ENCODE measurements at places on chromosomes 13 and 19. TPM values are rescaled to one million over a fixed set of nuclear protein-coding genes. Genes with fewer than 3 reads are reported as not detected.
A peak's percentile ranks its signal among the peaks of the same experiment; 100 is the strongest.

RFPL4AL1 gene
- not detected for total RNA-seq

ERICH4 gene
- not detected for total RNA-seq

GPC6 gene
- total RNA-seq = 39.5 TPM

CGB2 gene
- not detected for total RNA-seq

EHD2 gene
- total RNA-seq = 128 TPM

SNAPC2 gene
- 11.7 TPM for total RNA-seq

ZNF558 gene
- 44.8 TPM for total RNA-seq

CALR3 gene
- not detected for total RNA-seq

KLK12 gene
- total RNA-seq = not detected

NFILZ gene
- not detected for total RNA-seq

SPTBN4 gene
- total RNA-seq = 19.2 TPM

GAPDHS gene
- not detected for total RNA-seq

MISP3 gene
- total RNA-seq = 7.8 TPM

LGALS14 gene
- not detected for total RNA-seq

DNA sequence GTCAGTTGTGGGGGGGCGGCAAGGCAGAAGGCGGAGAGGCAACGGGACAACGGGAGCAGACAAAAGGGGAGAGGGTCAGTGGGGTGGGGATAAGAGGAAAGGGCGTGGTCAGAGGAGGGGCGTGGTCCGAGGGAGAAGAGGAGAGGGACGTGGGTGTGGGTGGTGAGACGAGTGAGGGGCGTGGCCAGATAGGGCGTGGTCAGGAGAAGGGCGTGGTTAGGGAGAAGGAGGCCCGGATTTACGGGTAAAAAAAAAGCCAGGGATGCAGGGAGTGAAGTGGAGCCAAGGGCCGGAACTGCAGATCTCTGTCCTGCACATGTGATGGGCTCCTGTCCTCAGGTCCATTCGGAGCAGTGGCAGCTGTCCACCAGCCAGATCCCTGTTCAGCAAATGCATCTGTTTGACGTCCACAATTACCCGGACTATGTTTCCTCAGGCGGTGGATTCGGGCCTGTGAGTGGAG, 21.5 kb downstream of the CPT1C start:
- no peak for DNase-seq

DNA sequence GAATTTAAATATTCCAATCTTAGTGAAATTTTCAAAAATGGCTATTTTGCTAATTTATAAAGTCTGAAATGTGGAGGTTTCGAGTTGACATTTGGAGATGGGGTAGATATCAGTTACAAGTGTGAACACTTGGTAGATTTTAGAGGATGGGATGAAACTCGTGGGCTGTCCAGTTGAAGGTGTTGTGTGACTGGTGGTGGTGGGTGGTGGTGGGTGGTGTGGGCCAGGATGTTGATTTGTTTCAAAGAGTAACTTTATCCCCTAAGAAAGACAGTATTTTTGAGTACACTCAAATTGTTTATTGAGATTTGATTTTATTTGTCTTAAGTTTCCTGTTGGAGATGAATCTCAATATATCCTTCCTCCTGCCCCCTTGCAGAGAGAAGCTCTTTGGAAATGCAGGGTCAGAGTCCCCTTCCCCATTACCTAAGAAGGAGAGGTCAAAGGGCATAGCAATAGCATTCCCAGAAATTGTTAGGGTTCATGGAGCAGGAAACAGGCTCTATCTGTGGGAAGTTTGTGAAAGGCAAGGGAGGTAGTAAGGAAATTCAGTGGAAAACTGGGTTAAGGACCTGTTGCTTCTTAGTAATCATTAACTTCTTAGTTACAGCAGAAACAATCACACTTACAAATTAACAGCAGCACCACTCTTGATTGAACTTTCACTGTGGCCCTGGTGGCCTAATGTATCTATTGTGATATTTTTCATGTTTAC, 133.6 kb upstream of the RNF113B start:
- DNase-seq = no peak

DNA sequence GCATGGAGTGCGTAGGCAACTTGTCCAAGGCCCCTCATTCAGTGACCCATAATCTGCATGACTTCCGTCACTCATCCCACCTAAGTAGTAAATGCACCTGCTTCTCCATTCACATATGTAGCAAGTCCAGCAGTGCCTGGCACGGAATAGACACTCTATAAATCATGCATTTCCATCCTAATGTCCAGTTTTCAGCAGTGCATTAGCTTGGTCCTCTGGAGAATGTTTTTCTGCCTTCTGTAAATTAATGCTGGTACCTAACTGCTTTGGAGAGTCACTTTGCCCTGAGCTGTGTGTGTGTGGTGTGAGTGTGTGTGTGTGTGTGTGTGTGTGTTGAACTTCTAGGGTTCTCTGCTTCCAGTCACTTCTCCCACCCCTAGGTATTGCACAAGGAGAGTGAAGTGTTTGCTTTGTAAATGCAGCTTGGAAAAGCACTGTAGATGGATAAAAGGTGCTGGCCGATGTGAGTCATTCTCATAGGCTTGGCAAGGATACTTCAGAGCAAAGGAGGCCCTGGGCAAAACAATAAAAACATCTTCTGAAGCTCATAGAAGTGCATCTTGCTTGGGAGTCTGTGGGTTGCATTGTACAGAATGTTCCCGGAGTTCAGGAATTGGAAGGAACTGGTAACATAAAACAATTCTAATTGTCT, 181.8 kb downstream of the KATNAL1 start:
- peak; percentile 59 for DNase-seq

DNA sequence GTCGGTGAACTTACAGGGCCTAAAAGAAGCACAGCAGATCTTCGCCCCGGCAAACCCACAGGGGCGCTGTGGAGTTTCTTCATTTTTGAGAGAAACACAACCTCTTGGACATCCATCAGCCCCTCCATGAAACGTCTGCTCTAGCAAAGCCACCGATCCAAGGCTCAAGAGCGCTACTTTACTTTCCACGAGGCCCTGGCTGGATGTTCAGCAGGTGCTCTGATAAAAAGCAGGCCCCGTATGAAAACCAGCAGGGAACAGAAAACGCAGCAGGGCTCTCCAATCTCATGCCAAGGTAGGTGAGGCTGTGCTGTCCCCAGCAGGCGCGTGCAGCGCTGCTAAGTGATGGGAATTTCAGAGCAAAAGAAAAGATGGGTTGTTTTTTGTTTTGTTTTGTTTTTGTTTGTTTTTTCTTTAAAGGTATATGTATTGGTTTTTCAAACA, 86.7 kb downstream of the IRS2 start:
- DNase-seq = no peak

- no peak for DNase-seq
These were observed 8.3 kb downstream of the RPS19 start for GRCh38 chr19:41868120-41868988.

- DNase-seq = no peak
These were observed 59.2 kb downstream of the GJA3 start for GRCh38 chr13:20101467-20102316.

DNA sequence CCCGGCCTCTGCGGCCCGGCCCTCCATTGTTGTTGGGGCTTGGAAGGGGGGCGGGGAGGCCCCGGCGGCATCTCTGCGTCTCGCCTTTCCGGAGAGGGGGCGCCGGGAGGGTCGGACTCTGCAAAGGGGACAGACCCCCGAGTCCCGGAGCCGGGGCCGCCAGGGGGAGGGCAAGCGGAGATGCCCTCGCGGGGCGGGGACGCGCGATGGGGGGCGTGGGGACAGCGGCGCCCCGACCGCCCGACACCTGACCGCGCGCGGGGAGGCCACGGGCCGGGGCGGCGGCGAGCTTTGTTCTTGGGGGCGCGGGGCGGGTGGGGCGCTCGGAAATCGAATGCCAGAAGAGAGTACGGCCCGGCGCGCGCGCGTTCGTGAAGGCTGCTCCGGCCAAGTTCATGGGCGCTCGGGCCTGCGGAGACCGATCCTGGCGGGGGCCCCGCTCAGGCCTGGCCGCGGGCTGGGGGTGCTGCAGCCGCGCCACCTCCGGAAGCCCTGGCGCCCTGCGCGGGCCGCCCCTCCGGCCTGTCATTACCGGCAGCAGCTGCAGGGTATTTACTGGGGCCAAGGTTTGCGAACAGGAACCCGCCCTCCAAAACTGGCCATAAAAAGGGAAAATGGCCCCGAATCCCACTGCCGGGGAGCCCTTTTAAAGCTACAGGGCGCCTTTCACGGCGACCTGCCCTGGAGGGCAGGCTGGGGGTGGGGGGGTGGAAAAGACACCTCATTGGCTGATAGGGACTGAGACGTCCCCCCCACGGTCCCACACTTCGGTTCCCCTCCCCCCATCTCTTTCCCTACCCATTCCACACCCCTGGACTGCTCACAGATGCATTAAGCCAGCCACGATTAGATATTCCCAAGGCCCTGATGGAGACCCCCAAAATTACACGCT, 11.1 kb upstream of the NANOS3 start:
- no peak for DNase-seq

DNA sequence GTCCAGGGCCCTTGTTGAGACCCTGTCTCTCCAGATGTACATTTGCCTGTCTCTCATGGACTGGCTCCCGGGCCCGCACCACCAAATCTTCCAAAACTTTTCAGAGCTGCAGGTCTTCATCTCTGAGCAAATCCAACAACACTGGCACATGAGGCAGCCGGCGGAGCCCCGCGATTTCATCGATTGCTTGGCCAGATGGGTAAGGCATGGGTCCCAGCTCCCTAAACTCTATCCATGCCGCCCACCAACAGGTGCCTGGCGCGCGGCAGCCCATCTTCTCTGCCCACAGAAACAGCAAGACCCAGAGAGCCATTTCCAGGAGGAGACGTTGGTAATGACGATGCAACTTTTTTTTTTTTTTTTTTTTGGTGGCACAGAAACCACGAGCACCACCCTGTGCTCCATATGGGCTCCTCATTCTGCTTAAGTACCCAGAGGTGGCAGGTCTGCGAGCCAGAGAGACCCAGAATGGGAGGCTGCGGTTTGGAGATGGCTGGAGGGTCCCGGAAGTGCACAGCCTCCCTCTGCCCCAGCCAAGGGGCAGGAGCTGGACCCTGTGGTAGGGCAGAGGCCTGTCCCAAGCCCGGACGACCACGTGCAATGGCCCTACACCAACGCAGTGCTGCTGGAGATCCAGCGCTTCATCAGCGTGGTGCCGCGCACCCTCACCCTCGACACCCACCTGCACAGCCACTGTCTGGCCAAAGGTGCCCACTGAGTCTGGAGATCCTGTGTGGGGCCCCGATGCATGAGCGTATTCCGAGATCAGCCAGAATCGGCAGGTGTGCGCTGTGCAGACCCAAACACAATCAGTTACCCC, 22.6 kb downstream of the CYP2F1 start:
- no peak for DNase-seq

- no peak for DNase-seq
These were observed 7.8 kb downstream of the ANKLE1 start for GRCh38 chr19:17289489-17289888.

DNA sequence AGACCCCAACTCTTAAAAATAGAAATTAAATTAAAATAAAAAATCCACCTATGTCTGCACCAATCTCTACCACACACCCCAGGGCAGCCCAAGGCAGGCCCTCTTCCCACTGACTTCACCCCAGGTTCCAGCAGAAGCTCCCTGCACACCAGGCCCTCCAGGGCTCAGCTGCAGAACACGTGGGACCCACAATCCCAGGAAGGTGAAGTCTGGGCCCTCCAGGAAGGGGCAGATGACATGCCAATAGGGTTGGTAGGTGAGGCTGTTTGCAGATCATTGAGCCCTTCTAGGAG, 19.2 kb upstream of the VSTM2B start:
- no peak for DNase-seq

DNA sequence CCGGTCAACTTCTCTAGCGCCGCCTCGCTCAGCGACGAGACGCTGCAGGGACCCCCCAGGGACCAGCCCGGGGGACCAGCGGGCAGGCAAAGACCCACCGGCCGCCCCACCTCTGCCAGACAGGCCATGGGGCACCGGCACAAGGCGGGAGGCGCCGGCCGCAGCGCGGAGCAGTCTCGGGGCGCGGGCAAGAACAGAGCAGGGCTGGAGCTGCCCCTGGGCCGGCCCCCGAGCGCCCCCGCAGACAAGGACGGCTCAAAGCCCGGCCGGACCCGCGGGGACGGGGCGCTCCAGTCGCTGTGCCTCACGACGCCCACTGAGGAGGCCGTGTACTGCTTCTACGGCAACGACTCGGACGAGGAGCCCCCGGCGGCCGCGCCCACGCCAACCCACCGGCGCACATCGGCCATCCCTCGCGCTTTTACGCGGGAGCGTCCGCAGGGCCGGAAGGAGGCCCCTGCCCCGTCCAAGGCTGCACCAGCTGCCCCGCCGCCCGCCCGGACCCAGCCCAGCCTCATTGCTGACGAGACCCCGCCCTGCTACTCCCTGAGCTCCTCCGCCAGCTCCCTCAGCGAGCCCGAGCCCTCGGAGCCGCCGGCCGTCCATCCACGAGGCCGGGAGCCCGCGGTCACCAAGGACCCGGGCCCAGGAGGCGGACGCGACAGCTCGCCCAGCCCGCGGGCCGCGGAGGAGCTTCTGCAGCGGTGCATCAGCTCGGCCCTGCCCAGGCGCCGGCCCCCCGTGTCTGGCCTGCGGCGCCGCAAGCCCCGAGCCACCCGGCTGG, 11.3 kb downstream of the C19orf25 start:
- DNase-seq = no peak

DNA sequence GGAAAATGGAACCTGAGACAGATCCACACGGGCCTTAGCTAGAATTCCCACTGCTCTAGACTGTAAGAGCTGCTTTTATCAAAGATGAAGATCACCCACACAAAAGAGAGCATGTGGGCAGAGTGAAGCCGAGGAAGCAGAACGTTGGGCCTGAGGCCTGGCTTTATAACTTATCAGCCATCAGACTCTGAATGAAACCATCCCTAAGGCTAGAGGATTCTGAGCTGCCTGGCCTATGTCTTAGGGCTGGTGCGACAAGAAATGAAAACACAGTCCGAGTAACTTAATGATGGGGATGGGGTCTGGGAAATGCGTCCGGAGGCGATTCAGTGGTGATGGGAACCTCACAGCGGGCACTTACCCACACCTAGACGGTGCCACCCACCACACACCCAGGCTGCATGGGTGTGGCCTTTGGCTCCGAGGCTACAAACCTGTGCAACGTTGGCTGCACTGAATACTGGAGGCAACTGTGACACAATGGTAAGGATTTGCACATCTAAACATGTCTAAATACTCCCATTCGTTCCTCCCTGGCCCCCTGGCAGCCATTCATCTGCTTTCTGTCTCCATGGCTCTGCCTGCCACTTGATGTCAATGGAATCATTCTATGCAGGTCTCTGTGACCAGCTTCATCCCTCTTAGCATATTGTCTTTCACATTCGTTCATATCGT, 62.0 kb downstream of the SLC15A1 start:
- no peak for DNase-seq

DNA sequence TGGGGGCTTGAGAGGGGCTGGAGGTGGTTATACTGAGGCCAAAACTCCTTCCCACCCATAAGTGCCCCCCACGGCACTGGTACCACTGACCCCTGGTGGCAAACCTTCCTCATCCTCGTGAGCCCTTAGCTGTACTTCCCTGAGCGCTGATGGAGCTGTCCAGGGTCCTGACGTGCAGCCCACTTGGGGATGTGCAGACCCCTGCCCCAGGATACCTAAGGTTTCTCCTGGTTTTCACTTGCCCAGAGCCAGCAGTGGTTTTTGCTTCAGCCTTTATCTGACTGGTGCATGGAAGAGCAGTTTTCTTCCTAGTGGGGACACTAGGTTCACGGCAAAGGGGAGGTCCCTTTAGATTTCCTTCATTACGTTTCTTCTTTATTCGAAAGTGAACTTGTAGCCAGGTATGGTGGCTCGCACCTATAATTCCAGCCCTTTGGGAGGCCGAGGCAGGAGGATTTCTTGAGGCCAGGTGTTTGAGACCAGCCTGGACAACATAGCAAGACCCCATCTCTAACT, 28.7 kb upstream of the KCTD15 start:
- DNase-seq = no peak

GRCh38 chr19:45079063-45079910, at the start of gene GEMIN7:
Gene GEMIN7 (plus strand): TSS chr19:45079260. CDS start chr19:45090115, 10,855 bp downstream.
- DNase-seq = peak; percentile 42

GRCh38 chr13:45437947-45438346, 19.8 kb upstream of the SLC25A30 start:
- no peak for DNase-seq

GRCh38 chr19:40740747-40741146, 9.5 kb downstream of the ACTMAP start:
- peak; percentile 81 for DNase-seq
